ENCODE measurements at places on chromosomes 12 and 14.

DNA sequence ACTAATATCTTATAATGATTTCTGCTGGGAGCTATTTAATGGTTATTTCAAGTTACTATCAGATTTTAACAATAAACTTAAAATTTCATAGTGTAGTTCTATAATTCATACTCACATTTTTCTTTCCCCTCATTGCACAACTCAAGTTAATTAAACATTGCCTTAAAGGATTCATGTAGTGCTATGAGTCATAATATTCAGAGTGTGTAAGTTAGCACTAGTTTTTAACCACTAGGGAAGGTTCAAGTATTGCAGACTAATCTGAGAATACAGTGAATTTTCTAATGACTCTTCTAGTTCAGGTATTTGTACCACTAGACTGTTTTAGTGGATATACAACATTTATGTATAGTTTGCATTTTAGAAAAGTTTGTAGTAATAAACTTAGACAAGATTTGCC, 49.9 kb downstream of the FOXA1 start:
- no peak for DNase-seq

DNA sequence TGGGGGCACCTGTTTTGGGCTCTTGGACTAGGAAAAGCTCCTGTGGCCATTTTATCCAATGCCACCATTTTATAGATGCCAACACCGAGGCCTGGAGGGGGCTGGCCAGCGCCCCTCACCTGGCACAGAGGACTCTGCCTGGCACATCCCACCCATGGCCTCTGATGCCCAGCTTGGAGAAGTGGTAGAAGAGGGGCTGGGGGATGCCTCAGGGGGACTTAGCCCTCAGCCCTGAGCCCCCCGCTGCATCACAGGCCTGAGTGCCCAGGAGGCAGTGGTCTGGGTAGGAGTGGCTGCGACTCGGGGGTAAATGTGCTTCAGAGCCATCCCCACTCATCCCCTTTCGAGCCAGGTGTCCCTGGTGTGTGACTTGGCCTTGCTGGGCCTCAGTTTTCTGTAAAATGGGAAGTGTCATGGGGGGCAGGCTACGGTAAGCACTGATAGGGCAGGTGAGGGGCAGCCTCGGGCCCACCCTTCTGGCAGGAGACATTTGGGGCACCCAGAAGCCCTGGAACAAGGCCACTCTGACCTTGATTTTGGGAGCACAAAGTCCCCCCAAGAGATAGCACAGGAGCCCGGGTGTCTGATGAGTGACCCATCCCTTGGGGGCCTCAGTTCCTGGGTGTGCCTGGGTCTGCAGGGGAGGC, 22.5 kb downstream of the SH2B3 start:
- no peak for DNase-seq

DNA sequence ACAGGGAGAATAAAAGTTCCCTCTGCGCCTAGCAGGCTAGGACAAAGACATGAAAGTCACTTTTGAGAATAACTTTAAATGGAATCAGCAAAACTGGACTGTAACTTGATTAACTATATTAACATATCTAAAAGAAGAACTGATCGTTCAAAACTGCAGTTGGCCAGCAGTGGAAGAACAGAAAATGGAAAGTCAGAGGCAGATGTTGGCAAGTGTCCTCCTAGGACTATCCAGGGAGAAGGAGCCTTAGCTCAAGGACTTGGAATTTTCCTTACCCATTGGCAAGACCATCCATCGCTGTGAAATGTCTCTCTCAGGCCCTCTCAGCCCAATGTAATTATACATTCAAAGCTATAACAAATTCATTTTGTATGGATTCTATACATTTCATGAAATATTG, 419.7 kb downstream of the ATP23 start:
- no peak for DNase-seq

DNA sequence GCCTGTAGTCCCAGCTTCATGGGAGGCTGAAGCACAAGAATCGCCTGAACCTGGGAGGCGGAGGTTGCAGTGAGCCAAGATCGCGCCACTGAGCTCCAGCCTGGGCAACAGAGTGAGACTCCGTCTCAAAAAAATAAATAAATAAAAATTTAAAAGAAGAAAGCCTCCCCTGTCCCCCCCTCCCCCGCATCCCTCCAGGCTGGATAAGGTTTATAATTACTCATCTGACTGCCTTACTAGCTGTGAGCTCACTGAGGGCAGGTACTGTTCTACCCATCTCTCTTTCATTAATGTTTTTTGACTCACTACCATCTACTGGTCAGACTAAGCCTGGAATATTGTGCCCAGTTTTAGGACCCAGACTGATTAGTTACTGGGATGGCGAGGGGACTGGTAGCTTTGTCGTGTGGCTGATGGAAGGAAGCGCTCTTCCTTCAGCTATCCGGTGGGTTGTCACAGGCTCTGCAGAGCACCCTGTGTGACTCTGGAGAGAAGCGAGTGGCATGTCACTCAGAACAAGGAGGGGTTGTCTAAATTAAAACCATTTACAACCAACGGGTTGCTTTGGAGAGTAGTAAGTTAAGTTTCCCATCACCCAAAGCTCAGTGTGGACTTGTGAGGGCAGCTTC, 16.9 kb downstream of the EVL start:
- DNase-seq = no peak

- no peak for DNase-seq
Measured at GRCh38 chr12:58961906-58962305, 41.6 kb upstream of the LRIG3 start.

Measured in cortex of kidney (tissue), 1 donor.